Stimulated activated CD4-positive, alpha-beta T cell treated with anti-CD3 and anti-CD28 coated beads, Interleukin-1b, Interleukin-23, amount 100 ng/mL, for 48 hours (primary cell): ENCODE measurements at places on chromosomes 1 and 21.

DNA sequence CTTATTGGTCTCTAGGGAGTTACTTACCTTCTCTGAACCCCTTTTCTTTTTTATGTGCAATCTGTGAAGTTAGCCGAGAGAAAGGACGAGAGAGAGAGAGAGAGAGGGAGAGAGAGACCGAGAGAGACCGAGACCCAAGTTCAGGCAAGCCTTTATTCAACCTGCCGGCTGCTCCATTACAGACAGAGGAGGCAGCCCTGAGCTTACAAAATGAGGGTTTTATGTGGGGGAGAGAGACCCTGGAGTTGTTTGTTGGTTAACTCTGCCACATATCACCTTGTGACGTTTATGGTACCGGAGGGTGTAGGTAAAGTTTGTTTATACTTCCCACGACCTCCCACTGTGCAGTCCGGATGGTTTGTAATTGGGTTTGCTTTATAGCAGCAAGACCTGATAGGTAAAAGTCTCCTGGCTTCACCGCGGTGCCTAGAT, 1.5 kb upstream of the MCOLN3 start:
- no peak for DNase-seq

DNA sequence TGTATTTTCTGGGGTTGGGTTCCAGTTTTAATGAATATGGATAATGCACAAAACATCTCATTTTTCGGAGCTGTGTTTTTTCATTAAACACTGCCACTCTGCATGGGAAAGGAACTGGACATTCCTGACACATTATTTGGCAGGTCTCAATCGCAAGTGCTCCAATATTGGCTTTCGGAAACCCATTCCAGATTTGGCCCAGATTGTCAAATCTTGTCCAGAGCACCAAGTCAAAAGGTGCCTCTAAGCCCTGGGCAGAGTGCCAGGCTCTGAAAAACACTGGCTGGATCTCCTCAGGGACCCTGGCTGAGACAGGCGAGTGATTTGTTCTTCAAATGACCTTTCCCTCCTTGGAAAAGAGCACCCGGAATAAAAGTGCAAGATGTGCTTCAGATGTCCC, 68.4 kb upstream of the MRPS6 start:
- DNase-seq: no peak

GRCh38 chr21:44555200-44555875, 3.3 kb downstream of the KRTAP10-3 start:
- no peak for DNase-seq

GRCh38 chr1:112715264-112716053, at the start of gene PPM1J:
Gene PPM1J, minus strand, starts transcription at chr1:112715332. Its CDS starts 31 bp downstream, at chr1:112715301.
- peak; percentile 95 for DNase-seq

DNA sequence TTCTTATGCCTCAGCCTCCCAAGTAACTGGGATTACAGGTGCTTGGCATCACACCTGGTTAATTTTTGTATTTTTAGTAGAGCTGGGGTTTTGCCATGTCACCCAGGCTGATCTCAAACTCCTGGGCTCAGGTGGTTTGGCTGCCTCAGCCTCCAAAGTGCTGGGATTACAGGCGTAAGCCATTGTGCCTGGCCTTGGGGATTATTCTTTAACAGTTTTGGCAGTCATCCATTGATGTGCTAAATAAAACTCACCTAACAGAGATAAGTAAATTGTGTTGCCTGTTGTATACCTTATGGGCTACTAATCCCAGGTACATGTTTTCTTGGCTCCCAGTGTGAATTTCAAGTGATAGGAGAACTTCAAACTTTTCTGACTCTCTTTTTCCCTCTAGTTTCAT, 35.2 kb upstream of the PDE4B start:
- no peak for DNase-seq

DNA sequence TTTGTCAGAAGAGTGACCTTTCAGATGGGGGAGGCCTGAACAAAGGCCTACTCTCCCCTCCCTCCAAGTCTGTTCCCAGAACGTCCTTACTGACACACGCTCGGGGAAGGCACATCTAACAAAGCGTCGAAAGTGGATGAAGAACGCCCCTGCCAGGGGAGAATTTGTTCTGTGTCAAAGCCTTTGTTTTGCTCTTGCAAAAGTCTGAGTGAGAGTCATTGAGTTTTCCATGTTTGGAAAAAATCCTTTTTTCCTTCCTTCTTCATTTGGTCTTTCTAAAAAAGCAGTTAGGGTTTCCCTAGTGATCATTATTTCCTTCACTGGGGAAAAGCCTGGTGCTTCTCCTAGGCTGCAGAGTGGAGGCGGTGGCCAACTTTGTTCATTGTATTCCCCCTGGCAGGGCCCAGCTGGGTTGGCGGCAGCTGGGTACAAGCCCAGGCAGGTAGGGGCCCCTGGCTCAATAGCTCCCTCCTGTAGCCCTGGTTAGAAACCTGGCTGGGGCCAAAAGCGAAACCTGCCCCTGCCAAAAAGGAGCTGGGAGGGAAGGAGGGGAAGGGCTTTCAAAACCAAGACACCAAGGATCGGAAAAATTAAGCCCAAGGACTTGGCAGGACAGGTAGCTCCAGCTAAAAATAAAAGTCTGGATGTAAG, 81.1 kb downstream of the ITPKB start:
- no peak for DNase-seq

DNA sequence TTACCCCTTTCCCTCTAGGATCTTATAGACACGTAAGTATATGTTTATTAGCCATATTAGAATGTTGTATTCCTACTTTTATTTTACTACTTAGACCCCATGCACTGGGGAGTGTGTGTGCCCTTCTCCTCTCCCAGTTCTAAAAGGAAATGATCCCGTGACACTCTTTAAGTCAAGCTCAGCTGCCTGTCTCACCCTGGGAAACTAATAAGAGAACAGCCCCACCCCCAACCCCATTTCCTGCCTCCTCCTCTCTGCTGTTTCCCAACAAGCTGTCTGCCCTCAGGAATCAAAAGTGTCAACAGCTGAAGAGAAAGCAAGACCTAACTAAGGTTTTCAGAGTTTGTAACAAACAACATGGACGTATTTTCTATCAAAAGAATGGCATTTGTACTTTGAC, 92.6 kb upstream of the VAV3 start:
- DNase-seq: no peak

DNA sequence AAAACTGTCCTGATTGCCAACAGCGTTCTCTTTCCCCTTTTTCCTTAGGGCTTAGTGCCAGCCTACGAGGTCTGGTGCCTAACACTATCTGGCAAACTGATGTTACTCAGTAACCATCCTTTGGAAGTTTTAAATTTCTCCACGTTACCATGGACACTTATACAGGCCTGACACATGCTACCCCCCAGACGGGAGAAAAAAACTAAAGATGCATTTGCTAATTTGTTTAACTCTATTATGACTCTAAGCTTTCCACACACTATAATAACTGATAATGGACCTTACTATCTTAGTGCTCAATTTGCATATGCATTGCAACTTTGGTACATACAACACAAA, 36.8 kb downstream of the CLCA1 start:
- DNase-seq: no peak

- DNase-seq: no peak
Measured at GRCh38 chr21:44509539-44509938, 30.5 kb downstream of the KRTAP10-1 start.

DNA sequence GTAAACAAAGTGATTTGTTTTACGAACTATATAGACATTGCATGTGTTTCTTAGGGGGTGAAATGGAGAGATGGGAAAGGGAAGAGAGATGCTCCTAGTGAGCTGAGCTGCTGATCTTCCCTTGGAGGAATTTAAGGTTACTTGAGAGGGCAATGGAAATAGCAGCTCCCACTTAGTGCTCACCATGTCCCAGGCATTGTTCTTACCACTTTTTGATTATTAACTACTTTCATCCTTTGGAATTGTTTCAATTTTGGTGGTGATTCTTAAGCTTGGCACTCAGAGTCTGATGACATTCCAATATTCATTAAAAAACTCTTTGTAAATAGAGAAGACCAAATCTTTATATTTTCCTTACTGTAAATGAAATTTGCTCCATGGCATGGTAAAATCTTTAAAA, 124.9 kb downstream of the ITSN1 start:
- no peak for DNase-seq

GRCh38 chr1:30962609-30963508, 54.3 kb upstream of the SDC3 start:
- DNase-seq: no peak

- no peak for DNase-seq
Measured at GRCh38 chr21:41403331-41403730, 22.7 kb upstream of the MX1 start.

DNA sequence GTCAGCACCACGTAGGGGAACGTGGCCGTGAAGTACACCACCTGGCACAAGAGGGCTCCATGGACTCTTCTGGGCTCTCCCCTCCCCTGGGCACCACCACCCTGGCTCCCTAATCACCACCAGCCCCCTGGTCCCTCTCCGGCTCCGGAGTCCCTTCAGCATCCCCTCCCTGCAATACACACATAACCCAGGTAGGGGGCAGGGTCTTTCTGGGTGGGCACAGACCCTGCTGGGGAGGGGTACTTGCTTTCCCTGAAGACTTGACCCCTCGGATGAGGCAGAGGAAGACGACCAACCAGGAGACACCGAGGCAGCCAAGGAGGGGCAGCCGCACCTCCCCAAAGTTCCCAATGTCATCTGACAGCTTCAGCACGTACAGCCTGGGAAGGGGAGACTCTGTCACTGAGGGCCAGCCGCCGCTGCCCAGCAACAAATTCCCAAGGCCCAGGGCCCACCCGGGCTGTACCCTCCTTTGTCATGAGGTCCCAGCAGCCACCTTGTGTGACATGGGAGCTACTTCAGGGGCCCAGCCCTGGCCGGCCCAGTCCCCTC, 11.3 kb downstream of the CCDC24 start:
- no peak for DNase-seq

GRCh38 chr1:121418369-121419049, 233.7 kb downstream of the SRGAP2C start:
- no peak for DNase-seq

- no peak for DNase-seq
Measured at GRCh38 chr21:27306791-27307775, 340.2 kb upstream of the ADAMTS5 start.

- DNase-seq: no peak
Measured at GRCh38 chr1:243731974-243732625, 117.9 kb downstream of the AKT3 start.

DNA sequence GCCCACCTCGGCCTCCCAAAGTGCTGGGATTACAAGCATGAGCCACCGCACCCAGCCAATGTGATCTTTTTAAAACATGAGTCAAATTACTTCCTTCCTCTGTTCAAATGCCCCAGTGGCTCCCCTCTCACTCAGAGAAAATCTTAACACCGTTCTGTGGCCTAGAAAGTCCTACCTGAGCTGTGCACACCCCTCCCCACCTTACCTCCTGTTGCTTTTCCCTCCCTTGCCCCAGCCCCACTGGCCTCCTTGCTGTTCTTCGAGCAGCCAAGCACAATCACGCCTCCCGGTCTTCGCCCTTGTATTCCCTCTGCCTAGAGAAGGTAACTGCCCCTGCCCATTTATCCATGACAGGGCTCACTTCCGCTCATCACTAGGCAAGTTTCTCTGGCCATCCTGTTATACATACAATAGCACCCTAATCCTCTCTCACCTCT, 62.6 kb upstream of the RPL11 start:
- no peak for DNase-seq

GRCh38 chr1:229440851-229441537, 7.1 kb upstream of the ACTA1 start:
- no peak for DNase-seq

DNA sequence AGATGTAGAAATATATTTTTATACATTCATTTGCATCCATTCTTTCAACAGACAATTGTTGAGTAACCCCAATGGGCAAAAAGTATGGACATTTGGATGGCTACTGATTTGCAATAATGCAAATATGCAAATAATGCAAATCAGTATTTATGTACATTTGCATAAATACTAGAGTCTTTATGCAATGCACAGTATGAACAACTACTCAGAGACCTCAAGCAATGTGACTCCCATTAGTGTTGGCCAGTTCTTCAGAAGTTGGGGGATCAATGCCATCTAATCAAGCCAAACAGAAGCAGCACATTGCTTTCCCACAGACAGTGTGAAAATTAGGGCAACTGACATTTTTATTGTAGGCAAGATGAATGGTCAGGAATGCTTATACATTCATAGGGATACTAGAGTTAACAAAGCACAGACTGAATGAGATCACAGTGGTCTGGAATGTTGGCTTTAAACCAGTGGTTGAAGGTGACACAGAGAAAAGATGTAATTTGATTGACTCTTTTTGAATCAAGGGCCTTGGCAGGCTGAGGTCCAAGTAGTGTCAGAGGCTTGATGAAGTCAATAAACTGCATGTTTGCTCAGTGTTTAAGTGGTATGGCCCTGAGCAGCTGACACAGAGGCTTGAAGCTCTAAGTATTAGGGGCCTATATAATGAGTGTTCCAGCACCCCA, 256.6 kb downstream of the CTH start:
- DNase-seq: no peak

- DNase-seq: no peak
Measured at GRCh38 chr1:22207511-22208267, 64.8 kb upstream of the WNT4 start.

DNA sequence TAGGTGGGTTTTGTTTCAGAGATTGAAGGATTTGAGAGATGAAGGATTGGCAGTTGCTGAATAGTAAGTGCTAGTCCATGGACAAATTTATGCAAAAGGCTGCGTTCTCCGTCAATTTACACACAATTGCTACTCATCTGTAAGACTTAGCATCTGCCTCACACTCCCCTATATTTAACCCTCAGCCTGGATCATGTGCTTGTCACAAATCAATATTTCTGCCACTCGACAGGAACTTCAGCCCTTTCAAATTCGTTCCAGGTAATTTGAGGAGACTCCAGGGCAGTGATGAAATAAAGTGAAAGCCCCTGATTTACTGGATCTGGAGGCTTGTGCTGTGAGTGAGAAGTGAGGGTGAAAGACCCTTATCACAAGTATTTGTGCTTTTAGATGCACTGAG, 105.6 kb upstream of the UBE2U start:
- DNase-seq: no peak

GRCh38 chr1:44832056-44832705, 10.9 kb downstream of the PTCH2 start:
- DNase-seq: no peak

DNA sequence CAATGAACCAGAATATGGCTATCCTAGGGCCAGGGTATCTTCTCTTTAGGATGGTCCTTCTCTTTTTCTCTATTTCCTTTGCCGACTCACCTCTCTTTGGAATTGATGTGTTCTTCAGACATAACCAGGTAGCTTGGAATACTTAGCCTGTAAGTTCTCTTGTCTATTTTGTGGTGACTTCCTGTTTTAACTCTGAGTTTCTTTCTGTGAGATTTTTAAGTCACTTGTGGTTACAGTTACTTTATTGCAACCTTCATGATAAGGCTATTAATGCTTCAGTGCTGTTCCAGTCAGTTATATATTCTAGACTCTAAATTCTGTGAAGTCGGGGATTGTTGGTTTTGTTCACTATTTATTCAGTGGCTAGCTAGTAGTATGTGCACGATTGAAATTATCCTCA, 46.2 kb downstream of the DISP1 start:
- no peak for DNase-seq
